ENCODE measurements at places on chromosomes 5 and 9.

DNA sequence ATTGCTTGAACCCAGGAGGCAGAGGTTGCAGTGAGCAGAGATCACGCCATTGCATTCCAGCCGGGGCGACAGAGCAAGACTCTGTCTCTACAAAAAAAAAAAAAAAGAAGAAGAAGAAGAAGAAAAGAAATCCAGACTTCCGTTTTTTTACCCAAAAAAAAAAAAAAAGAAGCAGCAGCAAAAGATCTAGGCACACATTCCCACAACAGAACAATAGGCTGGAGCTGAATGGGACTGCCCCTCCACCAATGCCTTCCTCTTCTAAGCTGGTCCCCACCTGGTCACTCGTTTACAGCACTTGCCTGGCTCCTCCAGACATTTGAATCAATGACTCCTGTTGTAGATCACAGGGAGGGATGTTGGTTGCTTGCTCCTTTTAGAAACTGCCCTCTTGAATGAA lies 1.6 kb upstream of the LMAN2 start:
- no peak for DNase-seq

DNA sequence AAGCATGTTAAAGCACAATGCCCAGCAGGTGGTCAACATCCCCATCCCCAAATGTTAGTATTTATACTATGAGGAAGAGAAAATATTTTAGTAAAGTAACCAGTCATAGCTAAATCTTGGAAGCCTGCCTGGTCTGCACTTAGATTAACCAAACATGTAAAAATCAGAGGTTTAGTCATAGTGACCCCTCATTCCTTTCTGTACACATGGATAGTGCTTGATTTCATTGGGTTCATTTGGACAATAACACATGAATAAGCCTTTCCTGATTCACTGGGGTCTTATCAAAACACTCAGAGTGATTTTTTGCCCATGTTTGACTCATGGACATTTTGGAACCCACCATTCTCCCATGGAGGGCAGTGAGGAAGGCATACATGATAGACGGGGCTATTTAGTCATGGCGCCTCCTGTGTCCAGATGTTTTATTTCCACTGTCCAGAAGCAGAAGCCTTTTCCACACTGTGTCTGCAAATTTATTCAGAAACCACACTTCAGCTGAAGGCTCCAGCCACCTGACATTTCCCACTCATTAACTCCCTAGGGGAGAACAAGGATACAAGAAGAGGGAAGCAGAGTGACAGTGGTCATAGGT lies 32.5 kb downstream of the OR1J1 start:
- DNase-seq, result no peak

- DNase-seq, result no peak
Measured at GRCh38 chr9:35333551-35333950, 156.4 kb upstream of the RUSC2 start.

DNA sequence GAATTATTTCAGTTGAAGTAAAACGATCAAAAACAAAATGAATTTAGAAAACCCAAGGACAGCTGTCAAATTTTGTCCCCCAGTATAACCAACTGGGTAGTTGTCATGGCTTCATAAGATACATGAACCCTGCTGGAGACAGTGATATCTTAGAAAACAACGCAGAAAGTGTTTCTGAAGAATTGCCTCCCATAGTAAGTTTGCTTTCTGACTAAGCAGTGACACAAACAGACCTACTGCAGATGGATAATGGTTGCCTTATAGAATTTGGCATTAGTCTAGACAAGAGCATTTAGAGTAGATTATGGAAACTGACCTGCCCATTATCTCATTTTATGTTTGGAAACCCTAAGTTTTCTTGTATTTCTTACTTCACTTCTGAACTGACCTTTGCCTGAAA lies 187.7 kb upstream of the KCNN2 start:
- no peak for DNase-seq

- peak; percentile 91 for DNase-seq
Measured at GRCh38 chr9:95313010-95313498, 4.5 kb downstream of the FANCC start.

GRCh38 chr9:126864771-126865170 lies 4.3 kb downstream of the ZBTB34 start:
- DNase-seq, result no peak

- no peak for DNase-seq
Measured at GRCh38 chr5:168721002-168721753, 142.0 kb upstream of the PANK3 start.

DNA sequence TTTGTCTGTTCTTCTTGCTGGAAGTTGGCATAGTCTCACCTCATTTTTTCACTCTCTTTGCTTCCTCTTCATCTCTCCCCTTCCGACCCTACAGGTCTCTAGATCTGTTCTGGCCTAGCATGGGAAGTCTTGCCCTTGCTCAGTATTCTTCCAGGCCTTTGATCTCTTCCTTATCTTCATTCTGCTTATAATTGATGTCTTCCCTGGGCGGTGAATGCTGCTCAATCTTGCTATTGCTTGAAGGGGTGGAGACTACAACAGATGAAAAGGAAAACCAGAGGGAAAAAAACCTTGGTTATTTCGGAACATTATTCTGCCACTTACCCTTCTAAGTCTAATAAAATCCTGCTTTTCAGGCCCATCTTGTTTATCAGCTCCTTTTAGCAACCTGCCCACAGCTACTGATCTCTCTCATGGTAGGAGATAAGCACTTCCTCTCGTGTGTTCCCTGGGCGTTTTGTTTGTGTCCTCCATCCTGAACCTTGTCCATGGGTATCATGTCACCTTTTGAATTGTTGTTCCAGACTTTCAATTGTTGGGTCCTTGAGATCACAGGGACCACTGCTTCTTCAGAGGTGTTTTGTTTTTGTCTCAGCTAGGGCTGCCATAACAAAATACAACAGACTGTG lies 375.6 kb downstream of the ADGRV1 start:
- no peak for DNase-seq

- no peak for DNase-seq
Measured at GRCh38 chr5:80348171-80348570, 28.4 kb downstream of the SPZ1 start.

DNA sequence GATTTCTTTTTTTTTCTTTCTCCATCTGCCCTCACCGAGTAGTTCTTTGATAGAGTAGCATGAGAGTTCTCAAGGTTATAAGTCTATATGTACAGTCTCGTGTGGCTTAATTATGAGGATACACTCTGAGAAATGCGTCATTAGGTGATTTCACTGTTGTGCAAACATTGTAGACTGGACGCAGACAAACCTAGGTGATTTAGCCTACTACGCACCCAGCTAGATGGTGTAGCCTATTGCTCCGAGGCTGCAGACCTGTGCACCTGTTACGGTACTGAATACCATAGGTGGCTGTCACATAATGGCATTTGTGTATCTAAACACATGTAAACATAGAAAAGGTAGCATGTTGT lies 26.9 kb upstream of the CORO2A start:
- no peak for DNase-seq

- DNase-seq, result no peak
Measured at GRCh38 chr5:137250421-137250820, 248.7 kb downstream of the SPOCK1 start.

DNA sequence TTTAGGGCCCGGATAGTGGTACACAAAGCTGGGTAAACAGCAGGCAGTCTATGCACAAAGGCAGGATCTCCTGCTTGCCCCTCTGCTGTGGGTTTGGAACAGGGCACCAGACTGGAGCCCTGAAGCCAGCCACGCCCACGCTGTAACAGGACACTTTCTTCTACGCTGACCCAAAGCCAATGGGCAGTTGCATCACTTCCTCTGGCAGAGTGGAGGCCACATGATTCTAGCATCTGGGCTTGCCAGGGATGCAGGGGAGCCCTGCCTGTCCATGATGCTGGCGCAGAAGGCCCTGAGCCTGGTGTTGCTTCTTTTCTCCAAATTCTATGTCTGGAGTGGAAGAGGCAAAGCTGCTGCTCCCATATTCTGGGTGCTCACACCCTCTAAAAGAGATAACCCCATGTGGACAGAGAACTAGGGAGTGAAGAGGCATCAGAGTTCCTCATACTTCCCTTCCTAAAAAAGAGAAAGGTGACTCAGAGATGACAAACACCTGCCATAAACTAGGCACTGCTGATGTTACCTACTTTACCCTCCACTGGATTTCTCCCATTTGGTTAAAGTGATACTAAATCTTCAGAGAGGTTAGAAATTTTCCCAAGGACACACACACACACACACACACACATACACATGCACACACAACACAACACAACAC lies 260.3 kb upstream of the KLF4 start:
- DNase-seq, result peak; percentile 36

All from NCI-H1092 (cell line).